ENCODE measurements at places on chromosomes 7 and 10.

DNA sequence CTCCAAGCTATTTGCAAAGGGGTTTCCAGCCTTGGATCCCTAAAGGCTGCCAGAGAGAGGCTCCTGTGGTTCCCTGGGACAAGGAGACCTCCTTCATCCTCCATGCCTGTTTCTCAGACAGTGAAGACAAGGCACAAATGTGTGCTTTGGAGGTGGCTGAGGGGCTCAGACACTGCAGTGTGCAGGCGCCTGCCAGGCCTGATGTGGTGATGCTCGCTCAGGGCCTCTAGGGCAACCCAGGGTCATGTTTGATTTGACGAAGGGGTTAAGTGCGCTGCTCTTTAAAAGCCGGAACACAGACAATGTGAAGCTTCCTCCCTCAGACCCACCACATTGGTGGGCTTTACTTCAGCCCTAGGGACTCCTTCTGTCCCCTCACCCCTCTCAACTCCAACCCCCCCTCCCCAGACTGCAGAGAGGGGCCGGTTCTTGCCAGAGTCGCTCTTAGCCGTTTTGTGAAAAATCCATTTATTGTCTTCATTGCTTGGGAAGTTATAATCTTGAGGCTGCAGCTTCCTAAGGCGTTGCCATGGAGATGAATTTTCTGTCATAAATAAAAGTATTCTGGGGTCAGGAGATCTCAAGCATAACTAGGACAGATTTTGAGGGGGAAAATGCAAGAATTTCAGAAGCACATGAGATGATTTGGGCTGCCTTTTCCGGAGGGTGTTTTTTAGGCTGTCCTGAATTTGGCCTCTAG, 35.8 kb downstream of the PDGFA start:
- DNase-seq: no peak

GRCh38 chr7:127380479-127380878, 12.0 kb downstream of the ZNF800 start:
- DNase-seq: no peak

DNA sequence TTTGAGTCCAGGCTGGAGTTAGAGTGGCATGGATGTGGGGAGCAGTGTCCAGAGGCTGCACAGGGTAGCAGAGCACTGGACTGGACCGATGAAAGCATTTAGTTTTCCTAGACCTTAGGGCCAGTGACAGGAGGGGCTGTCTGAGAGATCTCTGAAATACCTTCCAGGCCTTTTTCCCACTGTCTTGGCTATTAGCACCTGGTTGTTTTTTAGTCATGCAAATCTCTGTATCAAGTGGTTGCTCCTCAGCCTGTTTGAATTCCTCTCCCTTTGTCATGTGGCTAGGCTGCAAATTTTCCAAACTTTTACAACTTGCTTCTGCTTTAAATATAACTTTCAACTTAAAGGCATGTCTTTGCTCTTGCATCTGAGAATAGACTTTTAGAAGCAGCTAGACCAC, 504.3 kb upstream of the VSTM2A start:
- no peak for DNase-seq

DNA sequence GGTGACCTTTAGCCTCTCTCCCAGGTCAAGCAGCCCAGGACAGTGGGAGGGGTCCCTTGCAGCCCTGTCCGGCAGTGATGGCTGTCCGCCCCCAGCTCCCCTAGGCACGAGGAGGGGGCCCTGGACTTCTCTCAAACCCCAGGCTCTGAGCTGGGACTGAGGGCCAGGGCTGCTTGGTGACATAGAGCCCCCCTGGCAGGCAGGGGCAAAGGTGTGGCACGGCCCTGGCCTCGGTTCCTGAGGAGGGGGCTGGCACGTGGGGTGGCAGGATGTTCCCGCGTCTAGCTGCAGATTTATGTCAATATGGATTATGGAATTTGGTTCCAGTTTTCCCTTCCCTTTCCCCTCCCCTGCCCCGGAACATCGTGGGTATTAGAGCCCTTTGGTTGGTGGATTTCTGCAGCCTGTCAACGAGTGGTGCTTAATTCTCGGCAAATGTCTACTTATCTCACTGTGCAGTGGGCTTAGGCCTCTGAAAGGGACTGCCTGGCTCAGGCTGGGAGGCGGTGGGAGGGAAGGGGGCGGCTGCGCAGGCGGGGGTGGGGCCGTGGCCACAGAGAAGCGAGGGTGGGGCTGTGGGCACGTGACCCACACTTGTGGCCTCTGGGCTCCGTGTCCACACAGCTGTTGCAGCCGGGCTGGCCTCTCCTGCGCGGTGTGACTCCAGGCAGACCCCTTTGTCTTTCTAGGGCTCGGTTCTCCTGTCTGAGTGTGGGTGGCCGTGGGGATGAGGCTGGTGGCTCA, 19.3 kb downstream of the UNCX start:
- no peak for DNase-seq

DNA sequence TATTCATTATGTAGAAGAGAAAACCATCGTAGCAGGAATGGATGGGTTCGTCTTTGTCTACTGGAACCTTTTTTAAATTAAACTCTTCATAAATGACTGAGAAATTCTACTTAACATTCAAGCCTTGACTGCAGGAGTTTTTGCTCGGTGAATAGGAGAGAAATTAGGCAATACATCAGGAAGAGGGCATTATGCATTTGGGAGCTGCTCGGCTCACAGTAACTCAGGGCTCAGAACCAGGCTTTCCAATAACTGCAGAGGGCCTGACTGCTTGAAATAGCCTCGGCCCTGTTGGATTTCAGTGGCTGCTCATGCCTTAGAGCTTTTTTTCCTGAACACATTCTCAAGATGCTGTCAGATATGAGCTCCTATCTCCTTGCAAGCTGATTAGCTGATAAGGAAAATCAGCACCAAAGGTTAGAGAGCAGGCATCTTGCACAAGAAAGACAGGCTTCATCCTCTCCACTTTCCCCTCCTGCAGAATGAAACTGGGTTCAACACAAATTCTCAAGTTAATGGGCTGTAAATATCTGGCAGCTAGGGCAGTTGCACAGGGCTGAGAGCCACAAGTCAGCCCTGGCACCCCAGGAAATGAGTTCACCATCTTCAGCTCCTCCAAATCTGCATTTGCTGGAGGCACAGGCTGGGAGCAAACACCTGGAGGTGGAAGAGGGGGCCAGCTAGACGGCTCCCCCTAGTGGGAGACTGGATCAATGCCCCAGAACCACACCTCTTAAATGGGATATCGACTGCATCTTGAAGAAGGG, 24.3 kb downstream of the TECTB start:
- DNase-seq: peak; percentile 30

DNA sequence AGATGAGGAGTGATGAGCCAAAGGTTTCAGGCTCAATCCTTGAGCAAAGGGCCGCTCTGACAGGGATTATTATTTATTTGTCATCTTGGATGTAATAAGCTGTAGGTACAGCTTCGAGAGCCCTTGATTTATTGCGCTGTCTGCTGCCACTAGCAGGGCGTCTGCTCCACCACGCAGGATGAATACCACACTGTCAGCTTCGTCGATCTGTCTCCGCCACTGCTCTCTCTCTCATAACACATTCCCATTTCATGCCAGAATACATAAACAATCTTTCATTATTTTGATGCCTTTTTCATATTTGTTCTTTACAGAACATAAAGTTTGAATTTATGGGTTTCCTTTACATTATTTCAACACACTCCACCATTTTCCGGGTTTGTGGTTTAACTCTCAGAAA, 276.6 kb downstream of the LRMDA start:
- no peak for DNase-seq

DNA sequence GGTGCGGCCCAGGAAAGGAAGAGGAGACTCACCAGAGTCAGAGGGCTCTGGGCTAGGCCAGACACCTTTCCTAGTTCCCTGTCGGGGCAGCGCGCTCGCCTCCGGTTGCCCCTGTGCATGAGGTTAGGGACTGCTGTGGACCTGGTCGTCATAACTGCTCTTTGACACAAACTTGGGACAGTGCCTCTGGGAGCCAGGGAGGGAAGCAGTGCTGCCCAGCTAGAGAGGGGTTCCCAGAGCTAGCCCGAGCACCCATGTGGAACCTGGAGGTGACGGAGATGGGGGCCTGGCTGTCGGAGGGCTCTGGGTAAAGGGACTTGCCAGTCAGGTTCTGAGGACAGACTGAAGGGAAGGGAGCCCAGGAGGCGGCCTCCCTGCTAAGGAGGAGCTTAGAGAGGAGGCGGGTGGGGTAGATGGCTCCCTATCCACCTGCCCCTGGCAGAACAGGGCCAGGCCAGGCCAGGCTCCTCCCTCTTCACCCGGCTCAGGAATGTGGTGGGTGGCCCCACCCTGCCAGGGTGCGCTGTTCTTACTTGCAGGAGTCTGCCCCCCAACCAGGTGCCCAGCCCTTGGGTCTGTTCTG, 29.7 kb downstream of the AGAP3 start:
- no peak for DNase-seq

GRCh38 chr10:511101-511848, 178.2 kb downstream of the DIP2C start:
- peak; percentile 89 for DNase-seq

GRCh38 chr10:112218036-112218390, 34.4 kb upstream of the GPAM start:
- DNase-seq: no peak

GRCh38 chr7:42227936-42228591, 8.9 kb downstream of the GLI3 start:
- DNase-seq: no peak

- DNase-seq: no peak
Observed at GRCh38 chr7:38339953-38340819, 66.8 kb upstream of the TARP start.

DNA sequence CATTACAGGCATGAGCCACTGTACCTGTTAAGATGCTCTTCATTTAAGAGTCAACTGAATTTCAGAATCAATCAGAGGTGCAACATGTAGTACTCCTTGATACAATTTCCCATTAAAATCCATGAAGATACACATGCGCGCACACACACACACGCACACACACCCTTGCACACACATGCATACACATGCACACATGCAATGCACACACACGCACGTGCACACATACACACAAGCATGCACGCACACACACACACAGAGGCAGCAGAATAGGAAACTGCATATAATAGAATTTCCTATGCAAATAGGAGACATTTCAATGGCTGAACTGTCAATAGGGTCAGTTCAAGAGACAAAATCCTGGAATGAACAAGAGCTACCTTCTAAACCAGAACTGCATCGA, 192.6 kb downstream of the CALN1 start:
- DNase-seq: no peak

GRCh38 chr10:52484206-52485065, 170.4 kb downstream of the DKK1 start:
- DNase-seq: no peak

DNA sequence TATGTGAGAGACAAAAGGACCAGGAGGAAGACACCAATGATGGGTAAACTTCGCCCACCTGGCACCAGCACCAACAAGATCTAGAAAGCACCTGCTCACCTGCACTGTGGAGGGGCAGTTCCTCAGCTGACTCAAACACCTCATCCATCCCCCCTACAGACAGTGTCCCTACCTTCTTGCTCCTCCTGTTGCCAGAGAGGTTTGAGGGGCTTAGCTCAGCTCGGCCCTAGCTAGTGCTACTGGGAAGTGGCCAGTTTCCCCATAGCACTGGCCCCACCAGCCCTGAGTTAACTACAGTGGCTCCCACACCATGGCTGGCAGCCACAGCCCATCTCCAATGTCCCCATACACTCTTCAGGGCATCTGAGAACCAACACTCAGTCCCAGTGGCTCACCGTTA, 70.8 kb downstream of the GRID1 start:
- no peak for DNase-seq

- no peak for DNase-seq
Observed at GRCh38 chr10:27536437-27536836, 32.3 kb downstream of the RAB18 start.

DNA sequence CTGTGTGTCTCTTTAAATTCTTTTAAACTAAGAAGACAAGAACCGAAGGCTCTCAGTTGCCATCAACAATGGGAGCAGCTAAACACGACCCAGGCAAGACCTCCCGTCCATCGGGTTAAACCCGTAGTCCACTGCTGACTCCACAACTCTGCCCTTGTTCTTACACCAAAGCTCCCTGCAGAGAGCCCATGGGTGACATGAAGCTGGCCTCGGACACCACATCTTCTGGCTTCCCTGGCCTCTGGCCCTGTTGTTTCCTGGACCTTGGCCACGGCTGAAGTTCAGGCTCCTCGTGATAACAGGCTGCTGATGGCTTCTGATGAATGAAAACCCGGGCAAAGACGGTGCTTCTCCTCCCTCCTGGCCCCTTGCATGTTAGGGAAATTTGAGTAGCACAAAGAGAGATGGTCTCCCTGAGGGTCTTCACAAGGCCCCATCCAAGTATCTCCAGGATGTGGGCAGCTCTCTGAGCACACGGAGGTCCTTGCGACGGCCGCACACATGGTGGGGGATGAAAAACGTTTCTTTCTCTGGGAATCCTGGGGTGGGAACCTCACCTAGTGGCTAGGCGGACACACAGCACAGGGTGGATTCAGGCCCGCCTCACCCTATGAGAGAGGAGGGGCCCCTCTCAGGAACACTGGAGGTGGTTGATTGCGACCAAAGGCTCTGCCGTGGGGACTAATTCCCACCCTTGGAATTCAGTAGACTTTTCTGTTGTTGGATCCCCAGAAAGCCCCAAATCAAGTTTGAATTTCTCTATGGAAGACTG, 271.1 kb downstream of the ADARB2 start:
- DNase-seq: no peak

GRCh38 chr7:113084496-113085172, 2.0 kb downstream of the GPR85 start:
- no peak for DNase-seq

Measured in activated CD4-positive, alpha-beta T cell treated with anti-CD3 and anti-CD28 coated beads, Interleukin-2, amount 50 U/mL, for 48 hours (primary cell).